ENCODE measurements at places on chromosomes 13 and 19.

DNA sequence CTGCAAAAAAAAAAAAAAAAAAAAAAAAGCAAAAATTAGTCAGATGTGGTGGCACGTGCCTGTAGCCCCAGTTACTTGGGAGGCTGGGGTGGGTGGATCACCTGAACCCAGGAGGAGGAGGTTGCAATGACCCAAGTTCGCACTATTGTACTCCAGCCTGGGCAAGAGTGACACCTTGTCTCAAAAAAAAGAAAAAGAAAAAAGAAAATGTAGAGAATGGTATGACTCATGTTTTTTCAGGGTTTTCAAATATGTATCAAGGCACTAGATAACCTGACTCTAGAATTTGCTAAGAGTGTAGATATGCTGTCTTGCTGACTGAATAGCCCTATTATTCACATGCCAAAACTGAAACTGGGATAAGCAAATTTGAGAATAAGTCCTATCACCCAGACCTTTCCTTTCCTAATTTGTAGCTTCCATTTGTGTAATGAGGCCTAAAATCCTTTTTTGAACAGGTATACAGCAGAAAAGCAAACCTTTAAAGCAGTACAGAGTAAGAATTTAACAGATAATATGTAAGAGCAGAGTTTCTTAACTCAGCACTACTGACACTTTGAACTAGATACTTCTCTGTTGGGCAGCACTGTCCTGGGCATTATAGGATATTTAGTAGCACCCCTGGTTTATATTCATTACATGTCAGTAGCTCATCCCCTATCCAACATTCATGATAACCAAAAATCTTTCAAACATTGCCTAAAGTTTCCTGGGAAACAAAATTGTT lies 108.6 kb downstream of the ELF1 start:
- DNase-seq: no peak

DNA sequence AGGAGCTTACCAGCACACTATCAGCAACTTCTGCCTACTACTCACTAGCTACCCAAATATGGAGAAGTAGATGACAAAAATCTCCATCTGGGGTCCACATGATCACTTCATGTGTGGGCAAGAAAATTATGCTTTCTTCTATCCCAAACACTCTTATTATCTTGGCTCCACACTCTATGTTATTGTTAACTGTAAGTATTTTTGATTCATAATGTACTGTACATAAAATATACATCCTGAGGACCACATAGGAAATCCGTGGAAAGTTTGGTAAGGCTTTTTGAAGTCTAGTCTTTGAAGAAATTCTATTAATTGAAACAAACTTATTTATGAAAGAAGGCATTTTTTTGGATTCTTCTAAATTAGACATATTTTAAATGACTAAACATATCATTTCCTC lies 378.8 kb downstream of the DACH1 start:
- no peak for DNase-seq

GRCh38 chr13:51666374-51666773 lies 82.1 kb downstream of the WDFY2 start:
- DNase-seq: no peak

GRCh38 chr13:109684084-109684823 lies 102.1 kb downstream of the IRS2 start:
- no peak for DNase-seq

DNA sequence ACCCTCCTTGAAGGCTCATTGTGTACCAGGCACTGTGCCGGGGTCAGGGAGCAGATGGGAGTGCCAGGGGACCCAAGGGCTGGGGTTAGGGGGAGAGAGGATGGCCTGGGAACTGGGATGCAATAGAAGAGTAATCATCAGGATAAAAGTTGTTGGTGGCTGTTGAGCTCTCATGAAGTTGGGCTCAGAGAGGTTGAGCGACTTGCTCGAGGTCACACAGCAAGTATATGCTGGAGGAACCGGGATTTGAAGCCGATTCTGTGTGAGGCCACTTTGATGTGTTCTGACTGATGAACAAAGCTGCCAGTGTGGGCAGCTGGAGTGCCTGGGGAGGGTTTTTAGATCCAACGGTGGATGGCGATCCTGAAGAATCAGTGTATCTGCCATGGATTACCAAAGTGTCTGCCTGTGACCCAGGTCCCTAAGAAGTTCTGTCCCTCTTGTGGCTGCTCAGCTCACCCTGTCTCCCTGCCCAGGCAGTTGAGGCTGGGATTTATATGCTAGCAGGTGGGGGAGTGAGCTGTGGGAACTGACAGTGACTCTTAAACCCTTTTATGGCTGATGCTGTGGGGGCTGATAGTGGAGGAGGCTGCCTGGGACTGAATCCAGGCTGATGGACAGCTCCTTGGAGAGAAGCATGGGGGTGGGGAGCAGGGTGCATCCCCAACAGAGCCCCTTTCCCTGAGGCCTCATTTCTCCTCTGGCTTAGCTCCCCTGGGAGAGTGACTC lies 8.3 kb downstream of the ARHGEF18 start:
- no peak for DNase-seq

GRCh38 chr13:107799001-107799400 lies 416.3 kb downstream of the LIG4 start:
- no peak for DNase-seq

- no peak for DNase-seq
Measured at GRCh38 chr13:36436811-36437210, 4.5 kb downstream of the CCNA1 start.

- no peak for DNase-seq
Measured at GRCh38 chr19:3365093-3365835, 1.1 kb upstream of the NFIC start.

DNA sequence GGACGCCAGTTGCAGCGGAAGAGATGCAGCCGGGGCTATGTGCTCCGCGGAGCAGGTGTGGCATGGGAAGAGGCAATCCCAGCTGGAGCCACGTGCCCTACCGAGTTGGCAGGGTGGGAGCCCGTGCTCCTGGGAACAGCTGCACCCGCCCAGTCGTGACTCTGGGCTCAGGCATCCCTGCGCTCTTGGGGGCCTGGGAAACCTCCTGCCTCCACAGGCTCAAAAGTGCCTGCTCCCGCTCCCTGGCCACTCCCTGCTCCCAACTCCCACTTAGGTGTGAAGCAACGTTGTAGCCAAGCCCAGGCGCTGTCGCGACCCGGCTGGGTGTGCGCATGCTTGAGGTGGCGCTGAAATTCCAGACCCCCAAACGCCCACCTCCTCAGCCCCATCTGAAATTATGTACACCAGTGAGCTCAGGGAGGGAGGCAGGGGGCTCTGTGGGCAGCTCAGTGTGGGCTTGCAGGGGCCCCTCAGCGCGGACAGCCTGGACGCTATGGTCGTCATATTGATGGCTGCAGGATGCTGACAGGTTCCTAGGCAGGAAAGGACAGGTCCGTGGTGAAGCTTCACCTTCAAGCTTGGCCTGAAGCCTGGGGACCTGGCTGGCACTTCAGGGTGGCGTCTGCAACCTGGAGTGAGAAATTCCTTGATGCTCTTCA lies 429.9 kb downstream of the SLITRK1 start:
- DNase-seq: no peak

DNA sequence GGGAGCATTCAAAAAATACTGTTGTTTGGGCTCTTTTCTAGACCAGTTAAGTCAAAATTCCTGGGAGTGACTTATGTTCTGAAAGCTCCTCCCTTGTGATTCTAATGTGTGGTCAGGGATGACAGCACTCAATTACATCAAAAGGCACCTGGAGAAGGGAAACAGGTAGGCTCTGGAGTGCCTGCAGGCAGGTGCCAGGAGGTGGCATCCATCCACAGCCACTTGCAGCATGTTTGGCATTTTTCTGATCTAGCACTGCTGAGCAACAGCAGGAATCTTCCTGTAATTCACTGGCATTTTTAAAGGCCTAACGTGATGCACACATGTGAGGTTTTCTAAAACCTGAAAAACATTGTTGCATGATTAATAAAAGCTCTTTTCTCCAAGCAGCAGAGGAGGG lies 94.6 kb downstream of the CCNA1 start:
- DNase-seq: no peak

- DNase-seq: no peak
Measured at GRCh38 chr19:50000038-50000840, 24.9 kb downstream of the VRK3 start.

GRCh38 chr13:83935566-83935965 lies 53.3 kb upstream of the SLITRK1 start:
- no peak for DNase-seq

DNA sequence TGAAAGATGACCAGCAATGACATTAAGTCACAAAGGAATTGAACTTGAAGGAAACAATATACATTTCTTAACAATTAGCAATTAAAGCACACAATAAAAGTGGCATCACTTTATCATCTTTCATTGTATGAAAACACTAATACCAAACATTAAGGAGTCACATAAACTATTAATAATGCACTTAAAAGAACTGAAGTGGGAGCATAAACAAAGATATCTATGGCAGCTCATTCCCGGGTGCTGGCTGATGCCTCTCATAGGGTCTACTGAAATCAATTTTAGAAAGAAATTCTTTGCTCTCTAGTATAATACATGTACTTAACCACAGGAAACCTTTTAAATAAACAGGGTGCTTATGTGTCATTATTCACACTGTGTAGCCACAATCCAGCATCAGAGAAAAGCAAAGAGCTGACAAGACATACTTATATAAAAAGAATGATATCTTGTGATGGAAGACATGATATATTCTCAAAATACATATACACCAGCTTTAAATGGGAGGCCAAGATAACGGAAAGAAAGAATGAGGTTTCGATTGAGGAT lies 1207.8 kb downstream of the EFNB2 start:
- no peak for DNase-seq

DNA sequence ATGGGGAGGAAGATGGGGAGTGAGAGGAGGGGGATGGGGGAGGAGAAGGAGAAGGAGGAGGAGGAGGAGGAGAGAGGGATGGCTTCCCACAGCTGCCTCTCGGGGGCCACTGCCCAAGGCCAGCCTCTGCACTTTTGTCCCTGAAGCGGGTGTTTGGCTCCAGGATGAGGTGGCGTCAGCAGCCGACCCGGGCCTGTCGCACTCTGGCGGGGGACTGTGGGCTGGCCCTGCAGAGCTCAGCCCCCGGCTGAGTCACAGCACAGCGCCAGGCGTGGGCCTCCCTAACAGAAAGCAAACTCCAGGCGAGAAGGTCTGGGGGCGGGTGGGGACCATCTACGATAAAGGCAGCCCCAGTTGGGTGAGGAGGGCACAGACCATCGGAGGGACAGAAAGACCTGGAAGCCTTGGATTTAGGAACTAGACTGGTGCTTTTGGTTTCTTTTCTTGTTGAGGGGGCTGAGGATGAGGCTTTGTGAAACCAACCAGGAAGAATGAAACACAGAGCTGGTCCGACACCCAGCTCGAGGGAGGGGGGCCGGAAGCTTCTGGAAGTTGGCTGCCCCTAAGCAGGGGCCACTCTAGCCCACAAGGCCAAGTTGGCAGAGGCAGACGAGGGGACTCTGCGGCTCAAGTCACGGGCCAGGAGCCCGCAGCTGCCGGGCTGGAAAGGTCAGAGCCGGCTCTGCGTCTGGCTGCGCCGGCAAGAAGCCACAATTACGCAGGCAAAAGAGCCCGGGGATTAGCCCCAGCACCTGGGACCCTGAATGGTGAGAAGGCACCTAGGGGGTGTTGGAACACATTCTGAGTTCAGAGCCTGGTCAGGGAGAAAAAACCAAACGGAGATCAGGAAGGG lies 18.2 kb downstream of the LSM4 start:
- peak; percentile 86 for DNase-seq

DNA sequence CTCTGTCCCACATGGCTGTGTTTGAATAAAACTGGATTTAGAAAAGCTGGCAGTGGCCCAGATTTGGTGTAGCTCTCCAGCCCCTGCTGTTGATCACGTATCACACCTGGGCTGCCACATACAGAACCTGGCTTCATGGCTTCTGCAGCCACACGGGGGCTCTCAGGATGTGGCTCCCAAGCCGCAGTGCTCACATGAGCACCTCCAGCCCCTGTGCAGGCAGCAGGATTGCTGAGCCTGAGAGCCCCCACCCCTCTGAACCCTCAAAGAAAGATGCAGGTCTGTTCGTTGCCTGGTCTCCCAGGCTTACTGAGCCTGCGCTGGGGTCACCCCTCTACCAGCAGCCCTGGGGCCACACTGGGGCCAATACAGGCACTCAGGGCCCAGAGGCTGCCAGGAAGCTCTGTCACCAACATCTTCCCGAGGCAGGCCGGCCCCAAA lies 2.7 kb downstream of the PLEKHF1 start:
- peak; percentile 22 for DNase-seq

GRCh38 chr19:55549500-55550320 lies 4.4 kb upstream of the SBK3 start:
- peak; percentile 54 for DNase-seq

GRCh38 chr19:43754503-43755255 lies at the start of gene SMG9:
SMG9 (minus strand) TSS chr19:43754962; CDS start chr19:43750741, 4,221 bp downstream.
- DNase-seq: peak; percentile 98
